ENCODE measurements at places on chromosomes 11 and 22.

- no peak for DNase-seq
These were observed 36.9 kb upstream of the OR56A1 start for GRCh38 chr11:6067502-6067901.

DNA sequence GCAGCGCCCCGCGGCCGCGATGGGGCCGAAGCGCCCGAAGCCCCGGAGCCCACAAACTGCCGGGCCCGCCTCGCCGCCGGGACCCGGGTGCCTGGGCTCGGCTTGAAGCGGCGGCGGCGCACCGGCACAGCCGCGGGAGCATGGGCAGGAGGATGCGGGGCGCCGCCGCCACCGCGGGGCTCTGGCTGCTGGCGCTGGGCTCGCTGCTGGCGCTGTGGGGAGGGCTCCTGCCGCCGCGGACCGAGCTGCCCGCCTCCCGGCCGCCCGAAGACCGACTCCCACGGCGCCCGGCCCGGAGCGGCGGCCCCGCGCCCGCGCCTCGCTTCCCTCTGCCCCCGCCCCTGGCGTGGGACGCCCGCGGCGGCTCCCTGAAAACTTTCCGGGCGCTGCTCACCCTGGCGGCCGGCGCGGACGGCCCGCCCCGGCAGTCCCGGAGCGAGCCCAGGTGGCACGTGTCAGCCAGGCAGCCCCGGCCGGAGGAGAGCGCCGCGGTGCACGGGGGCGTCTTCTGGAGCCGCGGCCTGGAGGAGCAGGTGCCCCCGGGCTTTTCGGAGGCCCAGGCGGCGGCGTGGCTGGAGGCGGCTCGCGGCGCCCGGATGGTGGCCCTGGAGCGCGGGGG is 346 bp downstream of the FJX1 start:
- DNase-seq = peak; percentile 79

- no peak for DNase-seq
These were observed 549.3 kb downstream of the OPCML start for GRCh38 chr11:132982772-132983640.

- DNase-seq = no peak
These were observed 54.2 kb upstream of the AMPD3 start for GRCh38 chr11:10400856-10401255.

- DNase-seq = no peak
These were observed 1005.1 kb downstream of the BRD1 start for GRCh38 chr22:48822278-48823233.

DNA sequence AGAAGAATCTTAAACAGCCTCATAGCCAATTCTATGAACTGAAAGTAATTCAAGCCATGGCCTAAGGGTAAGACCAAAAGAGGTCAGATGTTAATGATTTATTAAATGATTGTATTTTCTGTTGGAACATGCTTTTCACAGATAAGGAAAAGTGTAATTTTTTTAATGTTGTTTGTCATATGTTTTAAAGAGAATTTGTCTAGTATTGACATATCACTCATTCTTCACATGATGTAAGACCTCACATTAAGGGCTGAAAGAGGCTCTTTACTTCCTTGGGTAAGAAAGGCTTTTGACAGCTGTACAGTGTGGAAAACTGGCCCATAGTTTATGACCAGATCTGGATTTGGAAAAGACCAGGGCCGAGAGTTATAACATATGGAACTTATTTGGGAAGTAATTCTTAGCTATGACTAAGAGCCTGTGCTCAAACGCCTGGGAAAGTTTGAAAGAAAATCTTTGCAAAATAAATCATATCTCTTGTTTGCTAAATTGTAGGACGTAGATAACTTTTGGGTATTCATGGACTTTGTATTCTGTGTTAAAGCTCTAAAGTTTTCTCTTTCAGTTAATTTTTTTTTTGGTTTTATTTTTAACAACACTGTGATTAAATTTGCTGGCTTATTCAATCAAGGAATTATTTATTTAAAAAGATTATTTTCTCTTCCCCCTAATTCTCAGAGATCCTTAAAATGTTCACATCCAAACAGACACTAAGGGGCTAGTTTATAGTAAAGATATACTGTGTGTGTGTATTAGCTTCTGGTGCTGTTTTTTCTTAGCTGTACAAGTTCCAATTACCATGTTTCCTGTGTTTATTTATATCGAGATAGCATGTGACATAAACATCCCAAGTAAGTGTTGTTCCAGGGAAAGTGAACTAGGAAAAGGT is 162.2 kb downstream of the ARHGAP42 start:
- DNase-seq = no peak

DNA sequence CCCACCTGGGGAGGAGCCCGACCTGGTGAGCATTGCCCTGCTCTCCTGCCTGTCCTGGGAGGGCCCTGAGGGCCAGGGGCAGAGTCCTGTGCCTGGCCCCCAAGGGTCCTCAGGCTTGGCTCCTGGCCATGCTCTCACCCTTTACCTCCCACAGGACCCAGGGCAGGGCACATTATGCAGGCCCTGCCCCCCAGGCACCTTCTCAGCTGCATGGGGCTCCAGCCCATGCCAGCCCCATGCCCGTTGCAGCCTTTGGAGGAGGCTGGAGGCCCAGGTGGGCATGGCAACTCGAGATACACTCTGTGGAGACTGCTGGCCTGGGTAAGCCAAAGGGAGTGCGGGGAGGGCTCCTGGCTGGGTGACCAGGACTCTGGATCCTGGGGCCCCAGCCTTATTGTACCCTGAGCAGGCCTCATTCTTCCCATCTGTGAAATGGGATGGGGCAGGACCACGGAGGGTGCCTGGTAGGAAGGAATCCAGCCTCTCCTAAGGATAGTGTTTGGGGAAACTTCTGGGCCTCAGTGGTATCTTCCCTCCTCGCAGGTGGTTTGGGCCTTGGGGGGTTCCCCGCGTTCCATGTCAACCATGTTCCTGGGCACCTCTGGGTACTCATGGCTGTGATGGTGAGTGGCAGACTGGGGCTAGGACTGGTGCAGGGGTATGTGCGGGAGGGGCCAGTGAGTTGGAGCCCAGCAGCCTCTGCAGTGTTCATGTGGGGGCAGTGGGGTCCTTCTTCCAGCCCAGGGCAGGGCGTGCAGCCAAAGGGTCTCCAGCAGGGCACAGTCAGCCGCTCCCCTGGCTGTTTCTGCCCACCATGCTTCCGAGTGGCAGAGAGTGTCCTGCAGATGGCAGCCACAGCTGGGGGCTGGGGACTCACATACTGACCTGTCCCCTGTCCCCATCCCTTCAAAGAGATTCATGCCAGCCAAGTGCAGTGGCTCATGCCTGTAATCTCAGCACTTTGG is 14.7 kb downstream of the RELT start:
- DNase-seq = no peak

- no peak for DNase-seq
These were observed 22.4 kb upstream of the FZD4 start for GRCh38 chr11:86977441-86978050.

DNA sequence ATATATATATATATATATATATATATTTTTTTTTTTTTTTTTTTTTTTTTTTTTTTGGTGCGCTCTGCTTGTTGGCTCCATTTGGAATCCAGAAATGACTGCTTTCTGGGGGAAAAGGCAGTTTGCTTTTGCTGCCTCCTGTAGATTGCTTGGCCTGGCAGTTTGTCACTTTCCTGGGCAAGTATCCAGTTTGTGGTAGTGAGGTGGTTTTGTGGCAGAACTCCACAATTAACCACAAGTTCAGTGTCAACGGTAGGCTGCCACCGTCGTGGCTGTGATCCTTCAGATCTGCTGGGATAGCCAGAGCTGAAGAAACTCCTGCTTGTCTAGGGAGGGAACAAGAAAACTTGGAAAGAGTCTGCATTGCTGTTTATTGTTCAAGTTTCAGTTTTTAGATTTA is 5.0 kb upstream of the PDE3B start:
- DNase-seq = no peak

GRCh38 chr11:125272092-125272491 is 107.5 kb downstream of the PKNOX2 start:
- no peak for DNase-seq

- no peak for DNase-seq
These were observed 109.9 kb downstream of the DLG2 start for GRCh38 chr11:85517272-85517671.

DNA sequence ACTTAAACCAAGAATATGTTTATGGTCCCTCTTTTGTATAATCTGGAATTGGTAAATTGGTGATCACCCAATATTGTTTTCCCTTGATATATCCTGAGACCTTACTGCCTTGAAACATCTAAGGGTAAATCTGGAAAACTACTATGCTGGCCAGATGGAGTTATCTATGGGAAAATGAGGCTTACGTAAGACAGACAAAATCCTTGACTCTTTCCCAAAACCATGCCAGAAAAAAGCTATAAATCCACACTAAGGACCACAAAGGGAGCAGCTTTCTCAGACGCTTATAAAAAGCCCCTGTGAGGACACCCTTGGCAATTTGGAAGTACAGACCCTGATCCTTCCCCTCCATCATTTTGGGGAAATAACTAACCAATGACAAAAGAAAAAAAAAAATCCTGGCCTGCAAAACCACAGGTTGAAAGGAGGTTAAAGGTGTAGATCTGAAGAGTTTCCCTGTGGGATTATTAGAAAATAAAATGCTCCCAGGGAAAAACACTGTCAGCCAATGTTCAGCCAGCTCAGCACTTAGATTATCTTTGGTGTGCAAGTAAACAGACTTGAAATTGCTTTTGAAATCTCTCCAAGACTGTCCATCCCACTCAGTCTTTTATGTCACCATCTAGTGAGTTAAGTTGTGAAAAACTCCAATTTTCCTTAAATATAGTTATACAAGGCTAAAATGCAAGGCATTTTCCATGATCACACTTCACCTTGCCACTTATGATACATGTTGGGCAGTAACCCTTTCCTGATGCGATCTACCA is 6.6 kb upstream of the AMBRA1 start:
- DNase-seq = no peak

- DNase-seq = peak; percentile 74
These were observed 79.1 kb upstream of the LMO2 start for GRCh38 chr11:33970984-33971466.

- DNase-seq = no peak
These were observed 176.3 kb upstream of the MTNR1B start for GRCh38 chr11:92793189-92793588.

- peak; percentile 42 for DNase-seq
These were observed 105.3 kb upstream of the HSD17B12 start for GRCh38 chr11:43574949-43575912.

DNA sequence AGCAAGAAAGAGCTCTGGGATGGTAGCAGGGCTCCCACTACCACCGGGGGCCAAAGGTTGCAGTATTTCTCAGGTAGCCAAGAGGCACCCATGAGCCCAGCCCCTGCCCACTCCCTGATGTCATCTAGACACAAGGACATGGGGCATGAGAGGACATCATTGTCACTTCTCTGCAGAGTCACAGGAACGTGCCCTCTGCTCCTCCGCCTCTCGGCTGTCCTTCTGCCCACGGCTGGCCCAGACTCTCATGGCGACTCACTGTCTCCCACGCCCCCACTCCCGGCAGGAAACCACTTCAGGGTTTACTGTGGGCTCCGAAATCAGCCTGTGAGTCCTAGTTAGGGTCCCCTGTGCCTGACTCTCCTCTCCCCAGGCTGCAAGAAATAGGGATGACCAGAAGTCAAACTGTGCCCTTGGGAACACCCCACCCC is 1.8 kb upstream of the GAL start:
- no peak for DNase-seq

- no peak for DNase-seq
These were observed 47.2 kb upstream of the MMP7 start for GRCh38 chr11:102577723-102578122.

- DNase-seq = no peak
These were observed at the start of gene SYT12 for GRCh38 chr11:67022961-67023956. Gene SYT12 (plus strand): TSS chr11:67023134. CDS start chr11:67030145, 7,011 bp downstream.

- no peak for DNase-seq
These were observed 10.8 kb downstream of the C11orf24 start for GRCh38 chr11:68261006-68261405.

DNA sequence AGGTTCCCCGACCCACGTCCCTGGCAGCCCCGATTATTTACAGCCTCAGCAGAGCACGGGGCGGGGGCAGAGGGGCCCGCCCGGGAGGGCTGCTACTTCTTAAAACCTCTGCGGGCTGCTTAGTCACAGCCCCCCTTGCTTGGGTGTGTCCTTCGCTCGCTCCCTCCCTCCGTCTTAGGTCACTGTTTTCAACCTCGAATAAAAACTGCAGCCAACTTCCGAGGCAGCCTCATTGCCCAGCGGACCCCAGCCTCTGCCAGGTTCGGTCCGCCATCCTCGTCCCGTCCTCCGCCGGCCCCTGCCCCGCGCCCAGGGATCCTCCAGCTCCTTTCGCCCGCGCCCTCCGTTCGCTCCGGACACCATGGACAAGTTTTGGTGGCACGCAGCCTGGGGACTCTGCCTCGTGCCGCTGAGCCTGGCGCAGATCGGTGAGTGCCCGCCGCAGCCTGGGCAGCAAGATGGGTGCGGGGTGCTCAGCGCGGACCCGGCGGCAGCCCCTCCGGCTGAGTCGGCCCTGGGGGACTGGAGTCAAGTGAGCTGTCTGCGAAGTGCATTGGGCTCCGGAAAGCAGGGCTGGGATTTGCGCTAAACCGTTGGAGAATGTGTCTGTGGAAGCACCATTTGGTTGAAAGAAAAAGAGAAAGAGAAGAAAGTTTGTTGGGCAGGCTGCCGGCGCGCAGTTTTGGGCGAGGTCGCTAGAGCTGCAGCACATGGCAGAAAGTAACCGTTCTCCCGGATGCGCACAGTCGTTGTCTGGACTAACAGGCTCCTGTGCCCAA is at the start of gene CD44:
CD44 (plus strand) TSS at position 229 of the 779 bp plus-strand sequence; CDS start at position 362, 133 bp downstream.
- DNase-seq = peak; percentile 74

GRCh38 chr11:128310676-128311445 is 276.5 kb downstream of the ETS1 start:
- no peak for DNase-seq

DNA sequence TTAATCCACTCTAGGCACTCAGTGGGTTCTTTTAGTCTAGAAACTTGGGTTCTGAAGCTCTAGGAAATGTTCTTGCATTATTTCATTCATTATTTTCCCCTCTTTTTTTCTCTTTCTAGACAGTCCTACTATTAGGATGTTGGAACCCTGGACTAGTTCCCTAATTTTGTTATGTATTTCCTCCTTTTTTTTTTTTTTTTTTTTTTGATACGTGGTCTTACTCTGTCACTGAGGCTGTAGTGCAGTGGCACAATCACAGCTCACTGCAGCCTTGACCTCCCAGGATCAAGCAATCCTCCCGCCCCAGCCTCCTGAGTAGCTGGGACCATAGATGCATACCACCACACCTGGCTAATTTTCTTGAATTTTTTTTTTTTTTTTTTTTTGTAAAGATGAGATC is 9.4 kb downstream of the UPB1 start:
- DNase-seq = no peak

GRCh38 chr22:39241794-39242594 is 2.8 kb downstream of the PDGFB start:
- DNase-seq = peak; percentile 63

DNA sequence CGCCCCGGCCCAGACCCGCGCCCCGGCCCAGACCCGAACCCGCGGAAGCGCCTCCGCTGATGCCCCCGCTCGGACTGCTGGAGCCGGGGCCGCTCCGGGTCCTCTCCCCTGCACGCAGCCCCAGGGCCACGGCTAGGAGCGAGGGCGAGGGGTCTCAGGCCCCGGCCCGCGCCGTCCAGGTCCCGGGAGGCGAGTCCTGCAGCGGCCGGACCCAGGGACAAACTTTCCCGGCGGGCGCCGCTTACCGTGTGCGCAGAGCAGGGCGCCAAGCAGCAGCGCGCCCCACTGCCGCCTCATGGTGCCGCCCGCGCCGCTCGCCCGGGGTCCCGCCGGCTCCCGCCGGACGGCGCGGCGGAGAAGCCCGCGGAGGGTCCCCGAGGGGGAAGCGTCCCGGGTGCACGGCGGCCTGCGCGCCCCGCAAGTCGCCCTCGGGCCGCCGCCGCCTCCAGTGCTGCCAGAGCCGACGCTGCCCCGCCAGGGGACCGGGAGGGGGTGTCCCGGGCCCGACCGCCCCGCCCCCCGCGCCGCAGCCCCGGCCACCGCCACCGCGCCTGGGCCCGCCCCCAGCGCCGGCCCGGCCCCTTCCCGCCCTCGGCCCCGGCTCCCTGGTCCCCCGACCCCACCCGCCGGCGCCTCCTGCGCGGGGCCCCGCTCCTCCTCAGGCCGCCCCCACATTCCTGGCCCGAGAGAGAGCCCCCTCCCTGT is at the start of gene LRP4:
LRP4 (minus strand) TSS at position 468 of the 705 bp plus-strand sequence; CDS start at position 297, 171 bp downstream.
- peak; percentile 90 for DNase-seq
